ENCODE measurements at places on chromosomes 6 and 20.

DNA sequence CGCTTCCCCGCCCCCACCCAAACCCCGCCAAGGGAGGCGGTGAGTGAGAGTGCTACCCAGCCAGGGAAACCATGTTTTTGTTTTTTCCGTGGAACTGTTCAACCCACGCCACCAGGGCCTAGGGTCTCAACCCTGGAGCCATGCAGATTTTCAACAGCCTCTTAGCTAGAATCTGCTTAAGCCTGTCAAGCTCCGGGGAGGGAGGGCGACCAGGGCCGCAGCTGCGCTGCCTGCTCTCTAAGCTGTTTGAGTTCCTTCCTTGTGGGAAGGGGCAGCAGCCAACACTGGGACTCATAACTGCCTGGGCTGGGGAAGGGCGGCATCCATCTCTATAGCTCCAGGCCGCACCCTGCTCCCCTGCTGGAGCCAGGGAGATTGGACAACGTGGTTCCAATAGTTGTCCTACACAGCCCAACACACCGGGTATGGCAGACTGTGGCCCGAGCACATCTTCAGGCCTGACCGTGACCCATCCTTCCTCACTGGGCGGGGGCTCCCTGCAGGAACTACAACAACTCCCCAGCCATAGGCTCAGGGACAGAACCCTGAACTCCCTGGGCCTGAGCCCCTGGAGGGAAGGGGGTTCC is 1065.7 kb upstream of the MANEA start:
- peak; percentile 5 for DNase-seq

DNA sequence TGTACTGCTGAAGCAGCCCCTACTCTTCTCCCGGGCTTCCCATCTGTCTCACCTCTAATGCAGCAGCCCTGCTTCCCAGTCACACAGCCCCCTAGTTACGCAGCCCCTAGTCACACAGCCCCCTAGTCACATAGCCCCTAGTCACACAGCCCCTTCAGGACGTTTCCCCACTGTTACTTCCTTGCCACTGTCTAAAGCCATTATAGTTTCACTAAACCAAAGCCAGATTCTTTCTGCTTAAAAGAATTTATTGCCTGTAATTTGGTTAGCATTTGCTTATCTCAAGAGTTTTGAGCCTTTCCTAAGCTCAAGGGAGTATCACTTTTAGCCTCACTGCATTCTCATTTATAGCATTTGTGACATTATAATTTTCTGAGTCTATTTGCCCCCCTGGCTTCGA is 127.9 kb downstream of the LMBRD1 start:
- no peak for DNase-seq

GRCh38 chr6:53130569-53131290 is 17.9 kb downstream of the GCM1 start:
- no peak for DNase-seq

DNA sequence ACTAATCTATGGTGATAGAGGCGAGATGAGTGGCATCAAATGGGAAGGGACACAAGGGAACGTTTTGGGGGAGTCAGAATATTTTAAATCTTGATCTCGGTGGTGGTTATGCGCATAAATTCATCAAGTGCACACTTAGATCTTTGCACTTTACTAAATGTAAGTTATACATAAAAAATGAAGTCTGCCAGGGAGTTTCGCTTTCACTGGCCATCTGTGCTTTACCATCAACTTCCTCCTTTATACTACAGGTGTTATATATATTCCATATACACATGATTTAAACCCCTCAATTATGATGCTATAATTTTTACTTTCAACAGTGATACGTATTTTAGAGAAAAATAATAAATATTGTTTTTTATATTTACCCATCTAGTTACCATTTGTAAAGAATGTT is 97.6 kb upstream of the AKIRIN2 start:
- no peak for DNase-seq

DNA sequence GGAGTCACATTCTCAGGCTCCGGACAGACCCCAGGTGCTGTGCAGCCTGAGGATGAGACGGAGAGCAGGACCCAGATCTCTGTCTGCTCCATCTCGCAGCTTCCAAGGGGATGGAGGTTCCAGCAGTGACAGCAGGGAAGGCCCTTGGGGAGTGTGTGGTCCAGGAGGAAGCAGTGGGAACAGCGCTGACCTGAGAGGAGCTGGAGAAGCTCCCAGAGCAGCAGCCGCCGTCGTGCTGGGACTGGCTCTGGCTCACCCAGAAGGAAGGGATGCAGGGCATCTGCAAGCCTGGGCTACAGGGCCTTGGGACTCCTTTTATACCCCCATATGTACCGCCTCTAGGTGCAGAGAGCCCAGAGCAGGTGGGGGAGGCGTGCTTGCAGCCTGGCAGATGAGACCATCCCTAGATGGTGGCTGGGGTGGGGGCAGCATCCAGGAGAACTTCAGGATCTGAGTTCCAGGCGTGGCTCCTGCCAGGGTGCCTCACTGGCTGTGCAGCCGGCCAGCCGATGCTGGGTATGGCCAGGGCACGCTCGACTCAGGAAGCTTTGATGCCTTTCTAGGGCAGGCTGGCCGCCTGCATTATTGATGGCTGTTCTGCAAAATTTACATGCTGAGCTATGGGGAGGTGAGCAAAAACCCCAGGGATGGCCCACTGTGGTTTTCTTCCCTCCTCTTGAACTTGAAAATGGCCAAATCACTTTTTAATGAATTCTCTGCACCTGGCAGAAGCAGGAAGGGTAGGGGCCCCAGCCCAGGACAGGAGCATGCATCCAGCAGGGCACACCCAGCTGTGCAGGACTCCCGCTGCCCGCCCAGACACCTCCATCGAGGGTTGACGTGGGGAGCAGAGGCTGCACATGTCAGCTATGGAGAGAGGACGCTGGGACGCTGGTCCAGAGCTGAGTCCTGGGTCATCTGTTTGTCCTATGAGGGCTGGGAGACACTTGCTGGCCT is 179.6 kb downstream of the TAF4 start:
- DNase-seq: no peak

DNA sequence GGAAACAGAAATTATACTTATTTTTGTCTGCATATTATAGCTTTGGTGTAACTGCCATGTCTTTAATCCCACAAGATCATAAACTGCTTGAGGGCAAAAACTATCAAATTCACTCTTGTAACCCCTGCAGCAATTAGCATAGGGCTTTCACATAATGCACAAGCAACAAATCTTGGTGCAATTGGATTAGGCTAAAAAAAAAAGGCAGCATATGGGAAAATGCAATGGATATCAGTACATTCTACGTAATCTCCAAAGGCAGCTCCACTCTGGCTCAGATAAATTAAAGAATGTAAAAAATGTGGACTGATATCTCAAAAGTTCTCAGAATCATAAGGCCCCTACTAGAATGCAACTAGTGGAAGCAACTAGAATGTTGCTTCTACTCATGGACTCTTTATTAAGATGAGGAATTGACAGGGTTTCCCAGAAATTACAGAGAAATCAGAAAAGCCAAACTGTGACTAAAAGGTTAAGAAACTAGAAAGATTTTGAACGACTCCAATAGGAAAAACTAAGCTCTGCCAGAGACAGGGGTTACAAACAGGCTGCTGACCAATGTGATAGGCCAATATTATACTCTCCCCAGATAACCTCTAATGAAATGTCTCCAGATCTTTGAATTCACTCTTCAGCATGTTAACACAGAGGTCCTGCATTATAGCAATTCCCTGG is 55.0 kb downstream of the FILIP1 start:
- DNase-seq: no peak

DNA sequence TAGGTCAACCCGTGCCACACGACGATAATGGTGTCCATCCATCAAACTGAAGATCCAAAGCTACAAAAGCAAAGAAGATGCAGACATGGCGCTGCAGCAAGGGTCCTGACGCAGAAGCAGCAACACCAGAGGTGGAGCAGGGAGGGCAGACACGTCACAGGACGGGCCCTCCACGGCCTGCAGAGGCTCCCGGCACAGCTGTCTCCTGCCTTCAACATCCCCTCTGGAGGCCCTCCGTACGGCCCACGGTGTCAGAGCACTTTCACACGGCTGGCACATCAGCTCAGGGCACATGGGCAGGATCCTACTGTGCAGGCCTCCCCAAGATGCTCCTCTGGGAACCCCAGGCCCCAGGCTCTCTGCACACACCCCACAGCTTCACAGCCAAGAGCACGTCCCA is 37.6 kb downstream of the WDR27 start:
- no peak for DNase-seq

DNA sequence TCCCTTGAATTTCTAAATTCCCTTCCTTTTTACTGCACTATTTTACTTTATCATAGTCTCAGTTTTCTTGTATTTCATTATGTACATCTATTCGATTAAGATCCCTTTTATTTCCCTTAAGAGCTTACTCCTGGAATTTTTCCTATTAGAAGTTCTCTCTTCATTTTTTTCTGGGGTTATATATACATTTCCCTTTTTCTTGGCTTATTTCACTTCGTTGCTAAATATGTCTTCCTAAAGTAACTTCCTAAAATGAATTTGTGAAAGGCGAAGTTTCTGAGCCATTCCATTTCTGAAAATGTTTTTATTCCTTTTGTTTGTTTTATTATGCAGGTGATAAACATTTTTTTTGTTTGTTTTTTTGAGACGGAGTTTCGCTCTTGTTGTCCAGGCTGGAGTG is 5.9 kb upstream of the CD109 start:
- DNase-seq: no peak

DNA sequence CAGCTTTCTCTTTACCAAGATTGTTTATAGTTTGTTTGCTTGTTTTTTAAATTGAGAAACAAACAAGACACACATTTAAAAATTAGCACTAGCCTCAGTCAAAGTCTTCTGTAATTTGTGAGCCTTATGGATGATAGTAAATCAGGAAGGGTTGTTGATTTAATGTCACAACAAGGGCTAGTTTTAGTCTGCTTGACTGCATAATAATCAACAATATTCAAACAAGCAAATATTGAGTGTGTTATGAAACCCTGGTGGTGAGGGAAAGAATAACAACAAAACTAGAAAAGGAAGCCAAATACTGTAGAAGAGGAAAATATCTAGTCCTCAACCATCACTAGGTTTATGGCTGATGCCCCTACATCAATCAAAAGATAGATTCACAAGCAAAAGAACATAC is 228.6 kb downstream of the TBC1D7 start:
- no peak for DNase-seq

DNA sequence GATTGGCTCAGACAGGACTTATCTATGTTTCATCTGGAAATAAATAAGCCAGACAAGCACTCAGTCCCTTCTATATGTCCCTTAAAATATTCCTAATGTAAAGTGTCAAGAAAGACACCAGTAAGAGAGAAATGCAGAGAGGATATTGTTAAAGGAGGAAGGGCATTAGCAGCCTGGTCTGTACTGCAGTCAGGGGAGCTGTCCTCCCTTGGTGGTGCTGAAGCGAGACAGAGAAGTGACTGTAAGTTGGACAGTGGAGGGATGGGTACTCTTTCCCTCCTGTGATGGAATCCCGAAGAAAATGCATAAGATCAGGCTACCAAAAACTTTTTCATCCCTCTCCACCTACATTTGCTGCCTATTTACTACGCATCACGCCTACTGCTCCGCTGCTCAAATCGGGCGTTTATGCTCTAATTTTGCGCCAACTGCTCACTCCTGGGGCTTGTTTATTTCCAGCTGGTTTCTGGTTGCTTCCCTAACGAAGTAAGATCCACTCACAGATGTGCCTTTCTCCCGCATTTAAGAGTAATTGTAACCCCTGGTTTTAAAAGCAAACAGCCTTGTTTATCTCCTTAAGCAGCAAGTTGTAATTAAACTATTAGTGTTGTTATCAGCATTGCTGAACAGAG is 35.2 kb downstream of the PHACTR1 start:
- peak; percentile 25 for DNase-seq

GRCh38 chr6:4209196-4209595 is 73.8 kb upstream of the ECI2 start:
- DNase-seq: no peak

DNA sequence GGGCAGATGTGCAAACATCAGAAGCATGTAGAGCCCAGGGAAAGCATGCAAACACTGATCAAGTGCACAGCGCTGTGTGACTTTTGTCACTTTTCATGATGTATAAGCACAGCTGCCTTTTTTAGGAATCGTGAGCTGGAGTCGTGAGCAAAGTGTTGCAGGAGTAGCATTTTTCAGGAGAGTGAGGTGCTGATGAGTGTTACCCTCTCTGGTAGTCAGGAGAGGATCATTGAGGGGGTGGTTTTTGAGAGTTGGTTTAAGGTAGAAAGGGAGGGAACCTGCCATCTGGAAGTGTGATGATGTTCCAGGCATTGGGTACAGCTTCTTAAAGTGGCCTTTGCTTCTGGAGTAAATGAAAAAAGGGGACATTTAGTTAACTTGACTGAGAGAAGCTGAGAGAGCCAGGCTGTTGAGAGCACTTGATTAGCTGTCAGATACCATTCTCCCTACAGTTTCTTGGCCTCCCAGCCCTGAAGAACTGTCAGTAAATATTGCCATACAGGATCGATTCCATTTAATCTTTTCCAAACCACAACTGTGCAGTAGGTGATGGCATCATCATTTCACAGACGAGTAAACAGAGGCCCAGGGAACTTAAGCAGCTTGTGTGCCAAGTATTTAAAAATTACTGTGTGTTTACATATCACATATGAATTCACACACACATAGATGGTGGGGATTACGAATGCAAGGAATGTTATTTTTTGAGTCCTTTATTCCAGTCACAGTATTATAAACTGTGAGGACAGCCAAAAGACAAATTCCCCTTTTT is 28.9 kb downstream of the TPD52L1 start:
- DNase-seq: no peak

DNA sequence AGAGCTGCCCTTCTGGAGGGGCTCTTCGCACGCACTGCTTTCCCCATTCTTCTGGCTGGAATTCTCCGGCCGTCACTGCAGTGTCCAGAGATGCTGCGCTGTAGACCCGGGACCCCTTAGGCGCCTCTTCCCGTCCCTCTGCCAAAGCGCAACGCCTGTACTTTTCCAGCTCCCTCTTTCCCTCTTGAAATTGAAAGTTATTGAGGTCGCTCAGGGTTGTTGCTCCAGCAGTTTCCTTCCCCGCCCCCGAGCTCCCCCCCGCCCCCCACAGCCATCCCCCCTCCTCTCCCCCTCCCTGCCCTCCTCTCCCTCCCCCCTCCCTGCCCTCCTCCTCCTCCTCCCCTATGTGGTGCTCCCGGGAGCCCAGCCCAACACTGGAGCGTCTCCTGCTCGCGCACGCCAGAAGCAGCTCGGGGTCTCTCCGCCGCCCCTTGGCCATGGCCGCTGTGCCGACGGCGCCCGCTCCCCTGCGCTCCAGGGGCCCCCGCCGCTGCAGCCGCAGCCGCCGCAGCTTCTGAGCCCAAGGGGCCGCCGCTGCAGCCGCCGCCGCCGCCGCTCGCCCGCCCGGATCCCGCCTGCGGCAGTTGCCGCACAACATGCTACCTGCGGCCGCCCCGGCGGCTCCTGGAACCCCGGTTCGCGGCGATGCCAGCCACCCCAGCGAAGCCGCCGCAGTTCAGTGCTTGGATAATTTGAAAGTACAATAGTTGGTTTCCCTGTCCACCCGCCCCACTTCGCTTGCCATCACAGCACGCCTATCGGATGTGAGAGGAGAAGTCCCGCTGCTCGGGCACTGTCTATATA is at the start of gene RSPO3:
Gene RSPO3, plus strand, starts transcription at position 374 of the 804 bp plus-strand sequence. CDS start 522 bp downstream, outside the sequence.
- DNase-seq: peak; percentile 10

GRCh38 chr20:57346477-57346876 is 4.6 kb upstream of the RAE1 start:
- DNase-seq: peak; percentile 72

All from activated naive CD4-positive, alpha-beta T cell treated with anti-CD3 and anti-CD28 coated beads, Interleukin-2, amount 50 U/mL, for 16 hours (primary cell).